ENCODE measurements at places on chromosomes 2 and 18. TPM values are rescaled to one million over a fixed set of nuclear protein-coding genes. Genes with fewer than 3 reads are reported as not detected.

DNA sequence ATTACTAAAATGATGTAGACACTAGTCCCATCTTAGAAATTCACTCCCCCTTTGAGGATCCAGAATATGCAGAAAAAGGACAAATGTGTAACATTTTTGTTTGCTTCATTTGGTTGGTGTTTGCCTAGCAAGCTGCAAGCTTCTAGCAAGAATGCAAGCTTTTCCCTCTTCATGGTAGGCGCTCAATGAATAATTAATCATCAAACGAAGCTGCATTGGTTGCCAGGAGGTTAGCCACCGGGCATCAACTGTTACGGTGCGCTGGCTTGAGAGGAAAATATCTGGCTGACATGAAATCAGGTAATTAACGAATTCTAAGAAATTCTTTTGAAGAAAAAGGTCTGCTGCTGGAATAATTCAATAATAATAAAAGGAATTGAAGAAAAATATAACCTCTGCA, 341.0 kb upstream of the KYNU start:
- no peak for DNase-seq

DNA sequence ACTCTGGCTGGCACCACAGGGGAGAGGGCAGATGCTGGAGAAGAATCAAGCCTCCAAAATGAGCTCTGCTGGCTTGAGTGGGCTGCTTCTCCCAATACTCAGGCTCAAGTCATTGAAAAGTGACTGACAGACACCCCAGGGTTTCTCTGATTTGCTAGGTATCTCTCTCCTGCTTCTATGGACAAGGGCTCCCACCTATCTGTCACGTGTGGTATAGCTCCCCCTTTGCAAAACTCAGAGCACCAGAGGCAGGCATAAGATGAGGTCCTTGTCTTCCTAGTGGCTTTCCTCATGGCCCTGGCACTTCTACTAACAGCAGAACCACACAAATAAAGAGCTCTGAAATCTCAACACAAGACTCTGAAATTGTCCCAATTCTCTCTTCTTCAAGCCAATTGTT, 105.2 kb downstream of the GALNT14 start:
- no peak for DNase-seq

- no peak for DNase-seq
Measured at GRCh38 chr18:55275039-55275901, 312.7 kb downstream of the TCF4 start.

GRCh38 chr2:105587637-105588036, 157.1 kb upstream of the NCK2 start:
- DNase-seq, result no peak

- no peak for DNase-seq
Measured at GRCh38 chr18:2978661-2979106, 34.3 kb downstream of the LPIN2 start.

- no peak for DNase-seq
Measured at GRCh38 chr2:145413261-145414030, 893.5 kb upstream of the ZEB2 start.

GRCh38 chr2:174325373-174326160, 9.2 kb upstream of the SP9 start:
- no peak for DNase-seq

DNA sequence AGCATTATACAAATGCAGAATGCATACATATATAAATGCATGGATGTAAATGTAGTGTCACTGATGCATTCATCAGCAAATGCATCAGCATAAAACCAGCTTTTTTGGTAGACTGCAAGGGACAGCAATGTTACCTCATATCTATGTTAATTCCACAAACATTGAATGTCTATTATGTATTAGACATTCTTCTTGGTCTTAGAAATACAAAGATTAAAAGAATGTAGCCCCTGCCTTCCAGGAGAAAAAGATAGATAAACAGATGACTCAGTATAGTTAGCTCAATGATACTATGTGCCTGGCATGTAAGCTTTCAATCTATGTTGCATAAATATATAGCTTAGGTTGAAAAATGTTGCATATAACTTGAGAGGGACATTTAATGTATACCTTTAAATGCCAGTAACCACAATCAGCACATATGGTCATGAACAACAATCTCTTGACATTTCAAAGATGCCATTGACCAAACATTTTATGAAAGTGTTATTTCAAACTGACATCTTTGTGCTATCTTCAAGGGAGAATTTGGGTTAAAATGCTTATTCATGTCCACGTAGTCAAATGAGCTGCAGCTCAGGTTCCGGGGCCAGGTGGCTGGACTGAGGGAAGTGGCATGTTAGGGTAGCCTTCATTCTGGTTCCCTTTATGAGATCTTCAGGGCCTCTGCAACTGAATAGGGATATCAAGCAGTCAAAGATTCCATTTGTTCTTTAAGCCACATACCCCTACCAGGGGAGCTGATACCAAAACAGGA, 45.2 kb upstream of the GCG start:
- no peak for DNase-seq

GRCh38 chr2:23198316-23199114, 186.5 kb upstream of the KLHL29 start:
- no peak for DNase-seq

DNA sequence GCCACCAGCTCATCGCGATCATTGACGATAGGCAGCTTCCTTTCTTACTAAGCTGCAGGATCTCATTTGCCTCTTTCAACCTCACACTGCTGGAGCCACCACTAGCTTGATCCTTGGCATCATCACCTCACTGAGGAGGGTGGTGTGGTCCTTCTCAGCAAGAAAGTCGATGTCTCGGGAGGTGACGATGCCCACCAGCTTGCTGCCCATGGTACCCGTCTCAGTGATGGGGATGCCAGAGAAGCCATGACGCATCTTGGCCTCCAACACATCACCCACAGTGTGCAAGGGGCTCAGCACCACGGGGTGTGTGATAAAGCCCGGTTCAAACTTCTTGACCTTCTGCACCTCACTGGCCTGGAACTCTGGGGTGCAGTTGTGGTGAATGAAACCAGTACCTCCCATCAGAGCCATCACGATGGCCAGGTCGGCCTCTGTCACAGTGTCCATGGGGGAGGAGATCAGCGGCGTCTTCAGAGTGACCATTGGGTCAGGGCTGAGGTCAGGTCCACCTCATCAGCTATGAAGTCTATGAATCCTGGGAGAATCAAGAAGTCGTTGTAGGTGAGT, 22.5 kb downstream of the CFLAR start:
- no peak for DNase-seq

- DNase-seq, result no peak
Measured at GRCh38 chr2:174970092-174970491, 35.1 kb downstream of the CHN1 start.

GRCh38 chr2:48715956-48716355, 39.6 kb downstream of the LHCGR start:
- DNase-seq, result no peak

DNA sequence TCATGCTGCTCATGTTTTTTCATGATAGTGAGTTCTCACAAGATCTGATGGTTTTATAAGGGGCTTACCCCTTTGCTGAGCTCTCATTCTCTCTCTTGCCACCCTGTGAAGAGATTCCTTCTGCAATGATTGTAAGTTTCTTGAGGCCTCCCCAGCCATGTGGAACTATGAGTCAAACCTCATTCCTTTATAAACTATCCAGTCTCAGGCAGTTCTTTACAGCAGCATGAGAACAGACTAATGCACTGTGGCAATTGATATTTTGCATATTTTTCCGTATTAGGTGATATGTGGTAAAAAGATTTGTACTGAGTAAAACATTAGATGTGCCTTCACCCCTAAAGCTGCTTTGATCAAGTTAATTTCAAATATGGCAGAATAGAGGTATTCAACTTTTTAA, 48.8 kb downstream of the RAB27B start:
- DNase-seq, result no peak

DNA sequence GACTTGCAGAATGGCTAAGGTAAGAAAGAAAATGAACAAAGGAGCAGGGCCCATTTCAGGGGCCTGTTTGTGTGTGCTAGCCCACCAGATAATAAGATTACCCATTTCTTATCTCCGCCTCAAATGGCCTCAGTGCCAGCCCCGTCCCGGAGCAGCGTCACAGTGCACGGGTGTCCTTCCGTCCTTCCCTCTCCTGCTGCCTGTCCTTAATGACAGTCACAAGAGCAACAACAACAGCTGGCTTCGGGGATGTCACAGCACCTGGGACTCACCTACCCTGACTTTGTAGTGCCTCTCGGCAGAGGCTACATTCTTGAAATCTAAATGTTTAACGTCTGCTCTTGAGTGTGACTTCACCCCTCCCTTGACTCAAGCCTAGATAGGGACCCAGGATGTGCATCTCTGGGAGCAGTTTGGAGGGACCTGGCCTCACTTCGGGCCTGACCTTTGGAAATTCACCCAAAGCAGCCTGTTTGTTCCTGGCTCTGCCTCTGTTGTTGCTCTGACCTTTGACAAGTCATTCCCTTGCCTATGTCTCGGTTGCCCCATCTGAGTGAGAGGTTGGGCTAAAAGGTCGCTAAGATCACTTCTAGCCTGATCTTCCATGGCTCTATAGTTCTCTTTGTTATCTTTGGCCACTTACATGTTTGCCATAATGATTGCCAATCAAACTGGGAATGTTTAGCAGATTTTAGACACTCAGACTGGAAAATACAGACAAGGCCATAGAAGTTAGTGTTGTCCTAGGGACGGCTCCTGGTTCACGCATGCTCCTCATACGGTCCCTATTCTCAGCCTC, 122.5 kb downstream of the KLHL29 start:
- DNase-seq, result no peak

DNA sequence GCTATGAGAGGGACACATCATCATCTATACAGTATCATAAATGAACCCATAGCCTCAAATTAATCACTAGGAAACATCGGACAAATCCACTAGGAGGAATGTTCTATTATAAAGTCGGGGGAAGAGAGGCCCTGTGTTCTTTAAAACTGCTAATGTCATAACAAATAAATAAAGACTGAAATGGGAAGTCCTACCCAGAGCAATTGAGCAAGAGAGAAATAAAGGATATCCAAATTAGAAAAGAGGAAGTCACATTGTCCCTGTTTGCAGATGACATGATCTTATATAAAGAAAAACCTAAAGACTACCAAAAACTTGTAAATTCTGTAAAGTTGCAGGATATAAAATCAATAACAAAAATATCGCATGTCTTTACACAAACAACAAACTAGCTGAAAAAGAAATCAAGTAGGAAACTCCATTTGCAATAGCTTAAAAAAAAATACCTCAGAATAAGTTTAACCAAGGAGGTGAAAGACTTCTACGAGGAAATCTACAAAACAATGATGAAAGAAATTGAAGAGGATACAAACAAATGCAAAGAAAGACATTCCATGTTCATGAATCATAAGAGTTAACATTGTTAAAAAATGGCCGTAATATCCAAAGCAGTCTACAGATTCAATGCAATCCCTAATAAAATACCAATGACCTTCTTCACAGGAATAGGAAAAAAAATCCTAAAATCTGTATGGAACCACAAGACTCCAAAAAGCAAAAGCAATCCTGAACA, 30.6 kb downstream of the RTN4 start:
- no peak for DNase-seq

- no peak for DNase-seq
Measured at GRCh38 chr18:74940856-74941255, 268.1 kb downstream of the PTGR3 start.

The TSPYL6 gene
- polyA plus RNA-seq, result 0.03 TPM

The B3GNT7 gene
- polyA plus RNA-seq, result 0.12 TPM

The BMP10 gene
- polyA plus RNA-seq, result not detected

The FIGN gene
- 5.3 TPM for polyA plus RNA-seq

The PIKFYVE gene
- polyA plus RNA-seq, result 15.8 TPM

The SNORC gene
- polyA plus RNA-seq, result 59.1 TPM

All from HepG2 (cell line).